ENCODE measurements at places on chromosomes 2 and 18.

DNA sequence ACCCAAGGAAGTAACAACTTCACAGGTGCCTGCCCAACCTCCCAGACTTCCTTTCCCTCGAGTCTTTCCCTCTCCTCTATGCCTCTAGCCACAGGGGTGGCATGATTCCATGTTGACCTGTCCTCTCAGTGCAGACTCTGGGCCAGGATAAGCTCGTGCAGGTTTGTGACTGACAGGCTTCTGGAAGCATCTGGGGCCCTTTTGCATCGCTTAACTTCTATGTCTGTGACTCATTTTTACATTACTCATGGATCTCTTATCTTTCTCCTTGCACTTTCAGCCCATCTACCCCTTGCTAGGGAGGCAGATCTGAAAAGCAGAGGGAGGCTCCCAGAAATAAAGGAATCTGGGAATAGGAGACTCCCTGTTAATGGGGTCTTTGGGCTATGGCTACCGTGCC is 98.5 kb upstream of the RIOK3 start:
- DNase-seq = peak; percentile 24

- no peak for DNase-seq
These were observed 13.6 kb downstream of the ANKRD29 start for GRCh38 chr18:23648940-23649607.

- peak; percentile 35 for DNase-seq
These were observed 55.5 kb upstream of the HS6ST1 start for GRCh38 chr2:128374001-128374710.

GRCh38 chr2:231411237-231411636 is 15.7 kb downstream of the B3GNT7 start:
- no peak for DNase-seq

DNA sequence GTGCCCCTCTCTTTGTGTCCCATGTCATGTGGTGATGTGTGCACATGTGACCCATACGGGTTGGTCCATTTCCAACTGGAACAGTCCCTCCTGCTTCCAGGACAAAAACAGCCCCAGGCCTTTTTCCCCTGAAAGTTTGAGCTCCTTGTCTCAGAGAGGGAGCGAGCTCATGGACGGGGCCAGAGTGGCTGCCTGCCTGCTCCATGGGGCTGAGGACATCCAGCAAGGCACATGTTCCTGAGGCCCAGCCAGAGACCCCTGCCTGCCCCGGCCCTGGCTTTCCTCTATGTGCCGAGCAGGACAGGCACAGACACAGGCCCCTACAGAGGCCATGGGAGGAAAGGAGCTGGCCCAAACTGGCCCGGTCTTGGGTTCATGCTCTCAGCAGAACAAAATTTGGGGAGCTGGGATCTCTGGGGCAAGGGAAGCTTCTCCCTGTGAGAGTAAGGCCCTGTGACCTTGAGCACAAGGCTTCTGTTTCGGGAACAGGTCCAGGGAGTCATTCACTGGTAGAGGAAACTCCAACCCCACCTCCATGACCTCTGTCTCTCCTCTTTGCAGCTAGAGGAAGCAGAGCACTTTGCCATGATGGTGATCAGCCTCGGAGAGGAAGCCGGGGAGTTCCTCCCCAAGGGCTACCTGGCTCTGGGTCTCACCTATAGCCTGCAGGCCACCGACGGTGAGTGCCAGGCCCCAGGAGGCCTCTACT is 105.8 kb upstream of the MCFD2 start:
- no peak for DNase-seq

- peak; percentile 44 for DNase-seq
These were observed 269.1 kb downstream of the ZNF385B start for GRCh38 chr2:179592167-179592936.

- DNase-seq = peak; percentile 44
These were observed 25.5 kb downstream of the CENPO start for GRCh38 chr2:24818721-24819167.

DNA sequence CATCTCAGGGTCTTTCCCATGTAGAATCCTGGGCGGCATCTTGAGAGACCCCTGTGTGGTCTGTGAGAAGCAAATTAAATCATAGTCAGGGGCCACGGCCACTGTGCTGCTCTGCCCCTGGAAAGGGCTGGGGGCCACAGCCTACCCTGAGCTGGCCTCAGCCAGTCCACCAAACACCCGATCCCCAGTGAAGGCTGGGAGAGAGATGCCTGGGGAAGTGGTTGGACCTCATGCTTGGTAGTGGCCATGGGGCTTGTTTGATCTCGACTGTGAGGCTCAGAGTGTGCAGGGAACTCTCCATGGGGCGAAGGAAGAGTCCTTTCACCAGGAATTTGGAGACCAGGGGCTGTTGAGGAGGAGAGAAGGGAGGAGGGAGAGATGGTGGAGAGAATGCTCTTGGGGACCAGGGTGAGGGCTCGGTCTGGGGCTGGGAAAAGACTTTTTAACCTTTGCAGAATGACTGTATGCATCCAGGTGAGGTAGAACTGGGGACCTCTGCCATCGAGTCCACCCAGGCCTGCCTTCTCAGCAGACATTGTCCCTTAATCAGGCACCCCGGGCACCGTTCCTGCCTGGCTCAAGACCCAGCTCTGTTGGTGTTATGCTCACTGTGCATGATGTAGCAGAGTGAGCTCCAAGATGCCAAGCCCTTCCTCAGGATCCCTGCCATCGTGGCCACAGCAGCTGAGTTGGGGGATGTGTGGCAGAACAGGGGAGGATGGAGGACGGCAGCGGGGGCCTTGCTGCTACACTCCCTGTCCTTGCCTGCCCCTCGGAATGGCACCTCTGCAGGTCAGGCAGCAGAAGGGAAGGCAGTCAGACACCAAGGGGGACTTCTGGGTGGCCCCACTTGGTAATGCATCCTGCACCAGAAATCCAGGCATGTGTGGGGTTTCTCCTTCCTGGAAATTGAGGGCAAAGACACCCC is 249.9 kb downstream of the DYSF start:
- DNase-seq = no peak

DNA sequence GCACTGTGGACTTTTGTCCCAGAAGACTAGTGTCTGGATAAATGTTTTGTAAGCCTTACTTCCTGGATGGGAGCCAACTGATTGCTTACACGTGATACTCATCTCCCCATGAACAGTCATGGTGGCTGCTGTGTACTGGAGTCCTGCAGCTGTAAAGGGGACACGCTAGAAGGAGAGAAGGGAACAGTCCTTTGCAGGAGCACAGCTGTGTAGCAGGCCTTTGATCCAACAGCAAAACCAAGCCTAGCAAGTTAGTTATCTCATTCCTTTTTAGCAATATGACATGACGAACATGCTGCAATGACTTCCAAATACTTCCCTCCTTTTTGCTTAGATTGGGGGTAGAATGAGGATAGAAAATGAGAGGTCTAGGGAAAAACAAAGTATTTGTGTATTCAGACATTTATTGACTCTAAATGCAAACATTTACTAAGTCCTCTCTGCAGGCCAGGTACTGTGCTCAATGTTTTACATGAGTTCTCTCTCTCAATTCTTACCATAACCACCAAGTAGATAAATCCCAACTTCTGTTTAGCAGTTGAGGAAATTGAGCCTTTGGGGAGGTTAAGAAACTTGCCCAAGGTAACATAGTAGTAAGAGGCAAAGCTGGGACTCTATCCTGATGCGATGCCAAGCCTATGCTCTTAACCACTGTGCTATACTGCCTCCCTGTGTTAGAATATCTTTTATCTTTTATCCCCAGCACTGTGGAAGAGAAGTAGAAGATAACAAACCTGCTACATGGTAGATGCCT is 55.4 kb upstream of the CD28 start:
- DNase-seq = peak; percentile 73

GRCh38 chr2:54963476-54963875 is 86.8 kb downstream of the RTN4 start:
- no peak for DNase-seq

DNA sequence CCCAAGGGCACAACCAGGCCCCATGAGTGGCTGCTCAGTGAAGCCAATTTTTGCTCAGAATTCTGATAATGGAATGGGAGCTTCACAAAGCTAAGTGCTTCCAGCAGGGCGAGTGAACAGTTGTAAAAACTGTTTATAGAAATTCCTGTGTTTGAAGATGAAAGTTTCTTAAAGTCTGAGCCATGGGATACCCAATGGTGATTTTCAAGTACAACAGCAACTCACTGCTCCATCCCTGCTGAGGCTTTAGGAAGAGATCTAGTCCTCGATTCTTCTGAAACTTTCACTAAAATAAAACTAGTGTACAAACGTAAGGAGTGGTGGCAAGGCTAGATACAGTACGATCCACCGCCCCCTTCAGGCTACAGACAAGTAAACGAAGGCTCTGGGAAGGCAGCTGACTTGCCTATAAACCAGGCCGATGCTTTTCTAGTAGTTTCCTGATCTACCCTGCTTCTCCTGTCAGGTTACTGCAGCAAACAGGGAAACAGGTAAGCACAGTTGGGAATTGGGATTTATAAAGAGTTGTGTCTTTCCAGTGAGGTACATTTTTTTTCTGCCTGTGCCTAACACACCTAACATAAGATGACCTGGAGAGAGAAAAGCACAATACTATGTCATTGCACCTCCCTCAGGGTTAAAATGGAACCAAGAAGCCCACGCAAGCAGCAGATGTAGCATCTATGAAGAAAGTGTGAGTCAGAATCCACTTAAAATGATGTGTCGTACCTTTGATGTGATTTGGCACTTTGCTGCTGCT is 108.7 kb downstream of the UXS1 start:
- DNase-seq = peak; percentile 57

GRCh38 chr2:237896507-237896892 is 37.1 kb downstream of the RAMP1 start:
- DNase-seq = no peak

DNA sequence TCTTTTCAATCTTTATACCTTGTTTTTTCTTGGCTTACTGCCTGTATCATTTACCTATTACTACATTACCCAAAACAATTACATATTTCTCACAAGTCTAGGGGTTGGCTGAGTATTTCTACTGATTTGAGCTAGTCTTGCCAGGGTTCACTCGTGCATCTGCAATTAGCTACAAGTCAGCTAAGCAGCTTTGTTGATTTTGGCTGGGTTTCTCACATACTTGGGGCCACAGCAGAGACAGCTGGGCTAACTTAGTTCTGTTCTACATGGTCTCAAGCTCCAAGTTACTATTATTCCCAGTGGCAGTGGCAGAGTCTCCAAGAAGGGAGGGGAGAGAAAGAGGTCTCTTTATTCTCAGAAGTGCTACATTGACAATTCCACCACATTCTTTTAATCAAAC is 54.7 kb upstream of the SP5 start:
- DNase-seq = peak; percentile 26

DNA sequence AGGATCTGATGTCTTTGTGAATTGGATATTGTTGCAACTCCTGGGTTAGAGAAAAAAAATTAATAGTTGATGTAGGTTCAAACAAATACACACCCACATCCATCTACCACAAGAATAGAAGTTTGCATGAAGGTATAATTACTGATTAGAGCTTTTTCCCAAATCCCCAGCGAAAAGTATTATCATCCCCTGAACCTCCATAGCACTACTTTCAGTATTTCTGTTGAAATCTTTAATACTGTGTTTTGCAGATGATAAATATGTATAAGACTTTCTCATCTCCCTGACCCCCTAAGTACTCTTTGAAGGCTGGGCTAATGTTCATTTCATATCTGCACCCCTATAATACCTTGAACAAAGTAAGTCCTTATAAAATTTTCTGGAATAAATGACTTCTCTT is 6.4 kb downstream of the FN1 start:
- peak; percentile 41 for DNase-seq

DNA sequence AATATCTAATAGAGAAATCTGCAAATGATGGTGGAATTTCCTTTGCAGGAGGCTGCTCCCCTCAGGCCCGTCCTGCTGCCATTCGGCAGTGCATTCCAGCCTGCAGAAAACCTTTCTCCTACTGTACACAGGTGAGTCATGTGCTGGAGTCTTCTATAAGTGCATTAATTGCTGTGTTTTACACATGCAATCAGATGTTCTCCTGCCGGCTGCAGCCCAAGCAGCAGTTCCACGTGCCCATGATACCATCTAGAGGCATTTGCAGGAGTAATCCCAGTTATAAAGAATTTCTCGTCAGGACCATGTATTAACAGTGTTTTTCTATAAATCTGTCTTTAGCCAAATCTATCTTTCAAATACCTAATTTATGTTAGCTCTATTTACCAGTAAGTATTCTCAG is 304.7 kb upstream of the HNMT start:
- DNase-seq = peak; percentile 3

DNA sequence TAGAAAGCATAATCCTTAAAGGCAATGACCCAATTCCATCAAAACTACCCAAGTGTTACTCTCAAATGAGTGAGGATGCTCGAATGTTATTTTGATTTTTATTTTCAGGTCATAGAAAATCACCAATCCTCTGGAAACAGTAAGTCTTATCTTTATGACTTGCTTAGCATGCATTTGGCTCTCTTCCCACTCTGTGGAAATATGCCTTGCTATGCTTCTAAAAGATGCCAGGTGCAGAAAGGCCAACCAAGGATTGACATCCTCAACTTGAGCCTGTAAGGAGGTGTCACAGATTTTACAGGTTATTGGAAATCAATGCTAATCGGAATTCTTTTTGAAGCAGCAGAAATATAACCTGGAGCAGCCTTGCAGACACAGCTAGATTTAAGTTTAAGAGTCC is 543.9 kb upstream of the LINC00305 start:
- no peak for DNase-seq

GRCh38 chr18:7590826-7591560 is 23.9 kb downstream of the PTPRM start:
- peak; percentile 39 for DNase-seq

GRCh38 chr2:7539077-7539476 is 621.9 kb downstream of the RNF144A start:
- DNase-seq = no peak

- no peak for DNase-seq
These were observed 31.0 kb upstream of the CYBRD1 start for GRCh38 chr2:171491292-171491691.

DNA sequence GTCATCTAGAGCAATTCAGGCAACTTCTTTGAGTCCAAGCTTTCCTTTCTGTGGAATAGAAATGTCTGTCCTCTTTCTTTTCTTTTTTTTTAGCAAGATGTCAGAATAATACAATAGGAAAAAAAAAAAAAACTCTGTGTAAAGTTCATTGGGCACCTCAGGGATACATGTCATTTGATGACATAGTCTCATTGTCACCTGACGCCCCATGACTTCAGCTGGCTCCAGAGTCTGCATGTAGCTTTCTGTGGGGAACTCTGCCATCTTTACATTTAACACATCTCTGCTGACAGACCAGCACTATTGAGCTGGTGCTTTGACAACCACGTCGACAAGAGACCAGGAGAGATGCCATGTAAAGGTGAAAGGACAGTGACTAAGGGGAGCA is 172.5 kb upstream of the KLF7 start:
- no peak for DNase-seq

DNA sequence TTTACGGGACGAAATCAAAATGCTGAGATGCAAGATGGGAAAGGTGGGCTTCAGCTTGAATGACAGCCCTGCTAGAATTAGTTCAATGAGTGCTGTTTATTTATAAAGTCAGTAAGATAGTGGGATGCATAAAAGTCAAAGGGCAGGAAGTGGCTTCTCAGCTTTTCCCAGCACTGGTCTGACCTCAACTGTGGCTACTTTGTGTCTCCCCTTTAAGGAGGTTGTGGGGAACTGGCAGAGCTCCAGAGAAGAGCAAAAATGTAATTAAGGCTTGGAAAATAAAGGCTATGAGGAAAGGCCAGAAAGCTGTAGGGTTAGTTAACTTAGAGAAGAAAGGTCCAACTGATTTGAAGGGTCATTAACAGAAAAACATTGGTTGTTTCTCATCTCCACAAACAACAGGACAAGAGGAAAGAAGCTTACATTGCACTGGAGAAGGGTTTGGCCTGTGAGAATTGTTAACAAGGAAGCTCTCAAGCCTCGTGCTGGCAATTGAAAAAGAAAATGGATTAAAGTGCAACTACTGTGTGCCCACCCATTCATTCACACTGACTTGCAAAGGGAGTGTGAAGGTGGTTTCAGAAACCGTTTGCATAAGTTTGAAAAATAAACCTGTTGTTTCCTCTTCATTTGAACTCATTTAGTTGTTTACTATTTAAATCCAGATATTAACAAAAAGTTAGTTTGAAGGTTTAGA is 68.8 kb upstream of the CD28 start:
- DNase-seq = no peak
